Stimulated activated CD4-positive, alpha-beta T cell treated with anti-CD3 and anti-CD28 coated beads, Interleukin-12 subunit alpha, Interleukin-12 subunit beta, amount 100 ng/mL, for 4 hours (primary cell): ENCODE measurements at places on chromosomes 4 and X.

DNA sequence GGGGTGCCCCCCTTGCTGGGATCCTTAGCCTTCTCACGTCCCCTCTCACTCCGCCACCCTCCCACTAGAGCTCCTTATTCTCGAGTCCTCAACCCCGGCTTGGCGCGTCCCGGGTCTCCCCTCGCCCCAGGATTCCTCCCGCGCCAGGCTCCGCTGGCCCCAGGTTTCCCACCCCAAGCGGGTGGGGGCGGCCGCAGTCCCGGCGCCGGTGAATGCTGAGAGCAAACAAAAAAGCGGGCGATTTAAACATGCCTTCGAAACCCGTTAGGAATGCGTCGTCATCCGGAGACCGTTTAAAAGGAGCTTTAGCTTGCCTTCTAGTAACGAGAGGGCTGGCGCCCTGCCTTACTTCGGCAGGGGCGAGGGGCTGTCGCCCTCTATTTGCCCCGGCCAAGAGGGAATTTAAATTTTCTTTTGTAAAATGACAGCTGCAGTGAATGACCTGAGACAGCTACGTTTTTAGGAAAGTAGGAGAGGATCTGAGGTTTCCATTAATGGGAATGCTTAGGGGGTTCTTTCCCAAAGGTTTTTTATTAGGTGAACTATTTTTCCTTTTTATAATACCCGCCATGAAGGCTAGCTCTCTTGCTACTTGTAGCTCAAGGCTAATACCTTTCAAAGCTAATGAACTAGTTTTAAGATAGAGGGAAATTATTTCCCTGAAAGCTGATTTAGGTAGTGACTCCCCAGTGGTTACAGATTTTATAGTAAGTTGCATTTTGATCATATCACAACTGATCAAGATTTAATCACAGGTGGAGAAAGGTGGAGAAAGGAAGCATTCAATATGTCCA, 3.1 kb downstream of the JADE1 start:
- DNase-seq, result no peak

DNA sequence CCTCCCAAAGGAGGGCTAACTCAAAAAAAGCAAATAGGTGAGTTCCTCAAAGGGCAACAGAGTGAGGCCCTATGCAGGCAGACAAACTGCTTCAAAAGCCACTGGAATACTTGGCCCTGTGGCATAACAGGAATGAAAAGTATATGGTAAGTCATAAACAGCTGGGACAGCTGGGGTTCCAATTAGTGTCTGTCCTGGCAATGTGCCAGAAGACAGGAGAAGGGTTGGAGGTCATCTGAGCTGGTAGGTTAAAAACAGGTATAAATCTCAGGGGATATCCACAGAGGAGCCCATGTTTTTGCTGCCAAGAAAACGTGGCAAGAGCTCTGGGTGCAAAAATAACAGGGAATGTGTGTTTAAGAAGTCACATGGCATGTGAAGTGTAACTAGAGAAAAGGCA, 111.6 kb downstream of the APOOL start:
- no peak for DNase-seq

- no peak for DNase-seq
Observed at GRCh38 chr4:7686070-7686870, 251.5 kb upstream of the PSAPL1 start.

DNA sequence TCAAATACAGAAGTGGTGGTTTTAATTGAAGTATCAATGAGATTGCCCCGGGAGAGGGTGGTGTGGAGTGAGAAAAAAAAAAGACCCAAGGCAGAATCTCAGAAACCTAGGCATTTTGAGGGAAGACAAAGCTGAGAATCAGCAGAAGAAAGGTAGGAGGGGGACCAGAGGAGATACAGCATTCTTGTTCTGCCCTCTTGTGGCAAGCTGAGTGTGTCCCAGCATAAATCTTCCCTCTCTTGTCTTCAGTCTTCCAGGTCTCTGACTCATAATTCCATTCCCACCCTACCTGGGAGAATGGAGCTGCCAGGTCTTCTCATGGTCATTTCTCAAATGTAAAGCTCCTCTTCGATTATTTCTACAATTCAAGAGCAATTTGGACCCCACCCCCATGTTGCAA, 32.7 kb upstream of the MAGED1 start:
- no peak for DNase-seq

DNA sequence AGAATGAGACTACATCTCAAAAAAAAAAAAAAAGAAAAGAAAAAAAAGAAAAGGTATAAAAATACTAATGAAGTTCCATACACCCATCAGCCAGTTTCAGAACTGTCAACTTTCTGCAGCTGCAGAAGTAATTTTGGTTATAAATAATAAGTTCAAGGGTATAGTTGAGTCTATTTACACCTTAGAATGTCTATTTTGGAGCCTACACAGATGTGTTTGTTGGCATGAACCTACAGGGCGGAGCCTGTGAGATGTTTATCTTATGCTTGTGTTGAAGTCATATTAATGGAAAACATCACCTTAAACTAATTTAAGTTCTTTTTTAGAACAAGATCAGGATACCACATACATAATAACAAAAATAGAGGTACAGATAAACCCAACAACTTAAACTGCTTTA, 85.8 kb downstream of the RAPGEF2 start:
- no peak for DNase-seq

- DNase-seq, result no peak
Observed at GRCh38 chrX:128759745-128760144, 707.5 kb upstream of the ACTRT1 start.

- no peak for DNase-seq
Observed at GRCh38 chr4:181502611-181503010, 740.6 kb upstream of the TENM3 start.

- DNase-seq, result no peak
Observed at GRCh38 chr4:40890199-40890598, 140.4 kb downstream of the NSUN7 start.

DNA sequence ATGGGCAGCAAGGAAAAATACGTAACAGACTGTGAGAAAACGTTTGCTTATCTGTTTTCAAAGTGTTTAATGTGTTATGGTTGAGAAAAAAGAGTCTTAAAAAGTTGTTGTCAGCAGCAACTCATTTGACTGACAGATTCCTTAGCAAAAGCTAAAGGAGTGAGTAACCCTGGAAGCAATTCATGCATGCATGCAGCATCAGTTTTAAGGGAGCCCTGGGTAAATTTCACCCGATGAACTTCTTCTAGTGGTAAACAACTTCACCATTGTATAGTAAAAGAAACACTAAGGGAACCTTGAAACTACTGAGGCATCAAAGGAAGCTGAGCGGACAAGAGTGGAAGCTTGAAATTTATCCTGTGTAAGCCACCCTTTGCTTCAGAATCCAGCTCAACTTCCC, 583.2 kb upstream of the INTU start:
- DNase-seq, result no peak

DNA sequence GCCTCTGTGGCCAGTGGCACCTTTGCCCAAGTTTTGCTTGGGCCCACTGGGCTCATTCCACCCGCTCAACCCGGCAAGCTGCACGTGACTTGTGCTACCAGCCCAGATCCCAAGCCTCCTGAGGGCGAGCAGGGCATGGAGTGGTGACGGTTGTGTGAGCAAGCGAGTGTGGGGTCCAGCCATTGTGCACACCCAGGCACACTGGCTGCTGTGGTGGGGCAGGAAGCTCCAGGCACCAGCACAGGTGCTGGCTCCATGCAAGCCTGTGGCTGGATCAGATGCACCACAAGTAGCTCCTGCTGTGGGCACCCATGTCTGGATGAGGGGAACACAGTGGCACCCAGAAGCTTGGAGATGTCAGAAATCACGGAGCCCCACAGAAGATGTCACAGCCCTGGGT, 557.0 kb upstream of the GNPDA2 start:
- DNase-seq, result no peak

GRCh38 chr4:87317527-87317926, 5.2 kb downstream of the HSD17B13 start:
- DNase-seq, result no peak

DNA sequence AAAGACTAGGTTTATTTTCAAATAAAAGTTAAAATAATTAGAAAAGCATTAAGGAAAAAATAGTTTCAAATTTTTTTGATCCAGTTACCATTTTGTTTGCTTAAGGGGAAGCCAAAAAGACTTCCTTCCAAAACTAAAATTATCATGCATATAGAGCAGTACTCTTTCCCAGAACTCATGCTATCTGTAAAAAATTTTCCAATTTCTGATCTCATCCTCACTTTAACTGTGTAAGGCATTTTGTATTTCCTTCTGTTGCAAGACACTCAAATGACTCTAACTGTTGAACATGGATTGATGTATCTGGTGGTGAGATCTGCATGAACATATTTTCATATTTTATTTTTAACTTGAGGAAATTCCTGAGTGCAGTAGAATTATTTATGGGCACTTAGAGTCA, 150.1 kb downstream of the ADAM29 start:
- DNase-seq, result no peak

- DNase-seq, result no peak
Observed at GRCh38 chr4:106062452-106062875, 167.2 kb downstream of the NPNT start.

DNA sequence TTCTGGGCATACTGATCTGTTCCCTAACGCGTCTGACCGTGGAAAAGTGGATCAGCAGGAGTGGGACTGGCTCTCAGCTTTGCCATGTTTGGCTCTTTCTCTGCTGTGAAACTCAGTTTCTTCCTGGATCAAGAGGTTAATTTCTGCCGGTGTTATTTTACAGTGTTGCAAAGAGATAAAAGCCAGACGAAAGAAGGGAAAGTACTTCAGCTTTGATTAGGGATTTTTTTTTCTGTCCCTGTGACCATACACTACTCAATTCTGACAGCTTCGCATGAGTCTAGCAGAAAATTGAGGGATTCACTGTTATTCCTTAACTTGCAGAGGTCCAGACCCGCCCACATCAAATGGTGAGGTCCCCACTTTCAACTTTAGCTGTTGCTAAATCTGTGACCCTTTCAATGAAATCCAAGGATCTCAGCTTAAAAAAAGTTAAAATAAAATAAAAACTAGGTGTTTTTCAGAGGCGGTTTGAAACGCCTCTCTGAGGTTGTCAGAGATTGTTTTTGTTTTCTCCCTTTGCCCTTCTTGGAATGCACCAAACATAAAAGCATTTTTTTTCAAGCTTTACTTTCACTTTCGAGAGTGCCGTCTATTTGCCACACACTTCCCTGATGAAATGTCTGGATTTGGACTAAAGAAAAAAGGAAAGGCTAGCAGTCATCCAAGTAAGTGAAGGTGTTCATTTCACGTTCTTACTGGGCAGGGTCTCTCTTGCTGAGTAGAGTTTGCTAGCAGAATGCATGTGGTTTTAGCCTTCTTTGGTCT, at the start of gene TLR3:
Gene TLR3, plus strand, starts transcription at position 576 of the 768 bp plus-strand sequence. CDS start 7,464 bp downstream, outside the sequence.
- DNase-seq, result no peak
